Neural crest cell (in vitro differentiated cells): ENCODE measurements at places on chromosomes 6 and 20.

GRCh38 chr6:16514249-16514648 lies 247.0 kb downstream of the ATXN1 start:
- peak; percentile 7 for DNase-seq

GRCh38 chr6:112470950-112471349 lies 123.8 kb downstream of the RFPL4B start:
- no peak for DNase-seq

DNA sequence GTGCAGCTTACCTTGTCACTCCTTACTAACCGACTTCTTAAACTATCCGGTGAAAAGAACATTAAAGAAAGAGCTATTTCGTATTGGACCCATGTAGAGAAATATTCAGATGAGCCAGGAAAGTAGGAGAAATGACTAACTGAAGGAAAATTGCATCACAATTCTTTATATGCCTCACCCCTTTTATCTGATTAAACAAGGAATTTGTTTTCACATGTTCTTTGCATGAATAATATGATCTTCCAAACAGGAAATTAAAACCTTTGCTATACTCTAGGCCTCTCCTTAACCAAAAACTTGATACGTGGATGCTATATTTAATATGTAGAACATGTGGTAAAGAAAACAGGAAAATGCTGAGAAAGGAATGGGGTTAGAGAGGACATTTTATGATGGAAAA lies 41.9 kb upstream of the LRRC1 start:
- DNase-seq = no peak

GRCh38 chr6:143674483-143675381 lies 3.0 kb upstream of the PHACTR2 start:
- DNase-seq = no peak

- DNase-seq = no peak
These were observed 815 bp downstream of the SPATA2 start for GRCh38 chr20:49914310-49915117.

DNA sequence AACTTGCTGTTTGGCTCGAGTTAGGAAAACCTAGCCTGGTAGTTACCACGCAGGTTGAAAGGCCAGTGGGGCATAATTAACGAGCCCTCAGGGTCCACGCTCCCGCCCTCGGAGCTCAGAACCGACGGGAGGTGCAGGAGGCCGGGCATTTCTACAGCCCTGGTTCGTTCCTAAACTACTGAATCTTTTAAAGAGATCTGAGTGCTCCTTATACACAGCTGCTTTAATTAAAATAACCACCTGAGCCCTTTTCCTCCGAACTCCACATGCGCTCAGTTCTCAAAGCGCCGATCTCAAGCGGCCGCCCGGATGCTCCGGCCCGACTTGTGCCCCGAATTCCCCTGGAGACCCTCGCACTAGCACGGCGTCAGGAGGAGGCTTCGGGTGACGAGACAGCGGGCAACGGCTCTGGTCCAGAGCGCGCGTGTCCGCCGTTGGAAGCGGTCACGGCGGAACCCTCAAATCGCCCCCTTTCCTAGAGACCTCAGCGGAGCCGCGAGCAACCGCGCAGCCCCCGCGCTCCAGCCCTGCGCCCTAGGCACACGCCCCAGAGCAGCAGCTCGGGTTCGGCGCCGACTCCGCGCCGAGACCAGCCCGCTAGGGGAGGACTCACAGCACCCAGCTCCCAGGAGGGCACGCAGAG lies 397 bp downstream of the WDR27 start:
- DNase-seq = no peak

GRCh38 chr6:24565196-24565595 lies 70.4 kb downstream of the ALDH5A1 start:
- DNase-seq = no peak

GRCh38 chr20:35020108-35020928 lies 64.7 kb downstream of the MYH7B start:
- DNase-seq = no peak

DNA sequence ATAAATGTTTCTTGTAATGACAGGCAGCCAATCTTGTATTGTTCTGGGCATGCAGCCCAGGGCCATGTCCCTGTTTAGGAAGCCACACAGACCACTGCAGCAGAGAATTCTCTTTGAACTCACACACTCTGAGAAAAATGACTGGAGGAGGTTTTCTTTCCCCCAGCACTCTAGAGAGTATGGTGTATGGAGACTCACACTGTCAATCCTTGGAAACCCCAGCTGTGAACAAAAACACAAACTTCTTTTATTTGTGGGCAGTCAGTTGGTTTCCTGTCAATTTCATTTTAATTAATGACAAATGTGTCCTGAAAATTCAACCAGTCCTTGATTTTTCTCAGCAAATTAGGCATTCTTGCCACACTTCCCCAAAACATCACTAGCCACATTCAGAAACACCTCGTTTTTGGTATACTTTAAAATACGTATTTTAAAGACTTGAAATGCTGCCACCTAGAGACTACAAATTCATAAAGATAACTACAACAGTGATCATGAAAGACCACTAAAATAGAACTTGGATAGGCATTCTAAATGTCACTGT lies 52.9 kb upstream of the UFL1 start:
- no peak for DNase-seq

DNA sequence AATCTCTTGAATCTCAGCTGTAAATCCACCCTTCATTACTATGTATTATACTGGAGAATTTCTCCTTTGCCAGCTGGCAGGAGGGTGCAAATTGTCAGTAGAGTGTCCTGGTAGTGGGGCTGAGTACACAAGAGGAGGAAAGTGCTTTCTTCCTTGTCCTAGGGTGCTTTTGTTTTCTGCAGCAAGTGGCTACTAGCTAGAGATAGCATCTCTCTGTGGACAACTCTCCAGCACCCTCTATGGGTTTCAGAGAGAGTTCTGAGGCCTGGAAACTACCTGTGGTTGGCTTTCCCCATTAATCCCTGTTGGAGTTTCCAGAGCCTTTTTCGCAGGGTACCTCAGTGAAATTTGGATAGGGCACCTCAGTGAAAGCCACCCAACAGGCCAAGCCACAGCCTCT lies 422.5 kb upstream of the RGS17 start:
- no peak for DNase-seq

- DNase-seq = peak; percentile 59
These were observed at the start of gene SLC2A4RG for GRCh38 chr20:63739130-63740069. SLC2A4RG (plus strand) TSS chr20:63739776; CDS start chr20:63739913, 137 bp downstream.

- peak; percentile 5 for DNase-seq
These were observed 782 bp downstream of the MAP3K5 start for GRCh38 chr6:136791296-136792094.

DNA sequence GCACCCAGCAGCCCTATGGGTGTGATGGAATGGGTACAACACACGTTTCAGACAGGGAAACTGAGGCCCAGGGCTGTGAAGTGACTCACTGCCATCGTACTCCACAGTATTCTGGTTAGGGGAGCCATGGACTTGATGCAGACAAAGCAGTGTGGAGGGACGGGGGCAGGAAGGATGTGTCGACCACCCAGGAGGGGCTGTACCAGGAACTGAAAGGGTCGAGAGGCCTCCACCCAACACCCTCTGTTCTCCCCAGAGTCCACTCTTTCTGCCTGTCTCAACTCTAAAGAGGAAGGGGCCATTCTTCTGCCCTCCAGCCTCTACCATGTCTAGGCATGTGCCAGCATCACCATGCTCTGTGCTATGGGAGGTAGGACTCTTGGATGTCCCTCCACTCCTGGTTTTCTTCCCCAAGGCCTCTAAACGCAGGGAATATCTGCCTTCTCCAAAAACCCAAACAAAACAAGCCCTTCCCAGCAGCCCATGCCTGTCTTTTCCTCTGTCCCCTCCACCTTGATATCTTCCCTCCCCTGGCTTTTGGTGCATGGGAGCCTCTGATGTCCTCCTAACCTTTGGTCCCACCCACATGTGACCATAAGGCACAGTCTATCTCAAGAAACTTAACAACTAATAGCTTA lies 7.4 kb downstream of the SLC22A1 start:
- DNase-seq = no peak

DNA sequence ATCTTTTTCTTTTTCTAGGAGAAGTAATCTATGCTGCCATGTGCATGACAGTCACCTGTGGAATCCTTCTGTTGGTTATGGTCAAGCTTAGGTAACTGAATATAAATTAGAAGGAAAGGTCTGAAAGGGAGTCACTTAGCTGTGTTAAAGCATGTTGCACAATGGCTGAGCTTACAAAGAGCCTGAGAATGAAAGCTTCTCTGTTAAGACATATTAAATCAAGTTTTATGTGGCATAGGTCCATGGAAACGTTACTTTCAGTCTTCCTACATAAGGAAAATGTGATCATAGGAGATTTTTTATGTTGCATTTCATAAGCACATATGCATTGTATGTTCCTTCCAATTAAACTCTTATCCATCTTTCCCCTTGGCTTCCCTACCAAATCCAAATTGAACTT lies 72.1 kb downstream of the GFRAL start:
- no peak for DNase-seq

GRCh38 chr6:2820415-2820814 lies 21.2 kb downstream of the SERPINB1 start:
- DNase-seq = no peak

DNA sequence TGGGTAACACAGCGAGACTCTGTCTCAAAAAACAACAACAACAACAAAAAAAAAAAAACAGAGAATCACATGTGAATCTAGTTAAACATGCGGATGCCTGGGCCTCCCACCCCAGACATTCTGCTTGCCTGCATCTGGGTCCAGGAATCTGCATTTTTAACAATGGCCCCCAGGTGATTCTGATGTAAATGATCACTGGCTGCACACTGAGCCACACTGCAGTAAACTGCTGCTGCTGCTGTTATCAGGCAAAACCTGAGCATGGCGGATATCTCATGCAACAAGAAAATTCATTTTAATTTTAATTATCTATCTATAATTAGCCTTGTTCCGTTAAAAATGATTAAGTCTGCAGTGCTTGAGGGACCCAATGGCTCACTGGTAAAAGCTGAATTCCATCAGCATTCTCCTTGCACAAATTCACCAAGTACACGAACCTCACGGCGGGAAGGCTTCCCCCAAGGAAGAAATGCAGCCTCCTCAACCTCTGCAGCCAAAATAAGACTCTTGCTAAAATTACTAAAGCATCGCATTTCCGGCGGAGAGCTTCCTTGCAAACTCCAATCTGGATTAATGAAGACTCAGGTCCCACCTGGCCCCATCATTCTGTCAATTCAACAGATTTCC lies 81.6 kb upstream of the SNX9 start:
- no peak for DNase-seq

DNA sequence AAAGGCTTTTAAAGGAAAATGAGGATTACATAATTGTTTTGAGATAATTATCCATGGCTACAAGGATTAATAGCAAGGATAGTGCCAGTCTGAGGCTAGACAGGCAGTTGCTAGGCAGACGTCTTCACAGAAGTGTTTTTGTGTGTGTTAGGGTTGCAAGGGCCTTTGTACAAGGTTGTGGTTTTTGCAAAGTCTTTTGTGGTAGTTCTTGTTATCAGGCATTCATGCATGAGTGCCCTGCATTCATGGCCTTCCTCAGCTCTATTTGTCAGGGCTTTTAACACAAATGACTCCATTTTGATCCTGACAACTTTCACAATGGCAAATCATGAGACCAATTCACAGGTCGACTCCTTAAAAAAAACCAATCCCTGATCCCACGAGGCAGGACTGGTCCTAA lies 68.1 kb upstream of the TXNDC5 start:
- DNase-seq = no peak

GRCh38 chr20:34622821-34623451 lies 54.0 kb downstream of the PIGU start:
- no peak for DNase-seq

DNA sequence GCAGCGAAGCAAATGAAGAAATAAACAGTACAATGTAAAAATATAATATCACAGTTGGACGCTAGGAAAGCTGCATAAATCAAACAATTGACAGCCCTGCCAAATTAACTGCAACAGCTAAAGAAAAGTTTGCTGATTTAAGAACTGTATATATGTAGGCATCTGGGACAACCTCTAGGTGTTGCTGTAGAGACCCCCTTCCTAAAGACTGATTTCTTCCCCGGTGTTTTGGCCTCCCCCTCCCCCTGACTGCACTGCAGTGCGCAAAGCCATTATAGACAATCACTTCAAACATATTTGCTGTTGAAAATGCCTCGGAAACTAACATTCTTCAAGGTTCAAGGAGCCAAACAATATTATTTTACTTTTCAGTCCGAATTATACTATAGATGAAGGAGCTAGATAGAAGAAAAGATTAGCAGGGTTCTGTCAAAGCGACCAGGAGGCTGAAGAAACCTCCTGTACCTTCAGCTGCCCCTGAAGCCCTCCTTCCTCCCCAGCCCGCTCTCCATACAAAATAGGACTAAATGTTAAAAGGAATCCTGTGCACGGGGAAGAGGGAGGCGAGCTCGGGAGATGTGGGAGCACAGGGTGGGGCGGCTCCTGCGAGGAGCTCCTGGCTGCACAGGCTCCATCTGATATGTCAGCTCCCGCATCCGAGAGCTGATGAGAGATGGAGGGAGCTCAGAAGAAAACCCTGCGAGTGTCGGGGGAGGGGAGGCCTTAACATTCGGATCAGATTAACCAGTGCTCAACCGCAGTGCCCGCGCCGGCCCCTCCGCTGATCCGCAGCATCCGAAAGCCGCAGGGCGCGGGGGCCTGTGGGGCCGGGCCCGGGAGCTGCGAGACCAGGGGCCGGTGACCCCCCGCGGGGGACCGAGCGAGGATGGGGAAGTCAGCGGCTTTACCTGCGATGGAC lies 822 bp downstream of the ELOVL4 start:
- DNase-seq = peak; percentile 21

GRCh38 chr6:91221072-91221720 lies 634.3 kb upstream of the MAP3K7 start:
- no peak for DNase-seq
